ENCODE measurements at places on chromosomes 6 and 20.

DNA sequence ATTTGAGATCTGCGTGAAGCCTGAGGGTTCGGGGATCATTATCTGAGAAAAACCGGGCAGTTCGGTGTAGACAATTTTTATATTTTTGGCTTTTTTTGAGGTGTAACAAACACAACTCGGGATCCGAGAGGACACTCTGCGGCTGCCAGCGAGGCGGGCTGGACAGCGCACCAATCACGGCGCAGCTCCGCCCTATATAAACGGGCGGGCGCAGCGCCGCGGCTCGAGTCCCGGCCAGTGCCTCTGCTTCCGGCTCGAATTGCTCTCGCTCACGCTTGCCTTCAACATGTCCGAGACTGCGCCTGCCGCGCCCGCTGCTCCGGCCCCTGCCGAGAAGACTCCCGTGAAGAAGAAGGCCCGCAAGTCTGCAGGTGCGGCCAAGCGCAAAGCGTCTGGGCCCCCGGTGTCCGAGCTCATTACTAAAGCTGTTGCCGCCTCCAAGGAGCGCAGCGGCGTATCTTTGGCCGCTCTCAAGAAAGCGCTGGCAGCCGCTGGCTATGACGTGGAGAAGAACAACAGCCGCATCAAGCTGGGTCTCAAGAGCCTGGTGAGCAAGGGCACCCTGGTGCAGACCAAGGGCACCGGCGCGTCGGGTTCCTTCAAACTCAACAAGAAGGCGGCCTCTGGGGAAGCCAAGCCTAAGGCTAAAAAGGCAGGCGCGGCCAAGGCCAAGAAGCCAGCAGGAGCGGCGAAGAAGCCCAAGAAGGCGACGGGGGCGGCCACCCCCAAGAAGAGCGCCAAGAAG, 69.0 kb downstream of the HFE start:
- DNase-seq, result peak; percentile 88

GRCh38 chr20:63756648-63756991, 17.0 kb downstream of the SLC2A4RG start:
- DNase-seq, result no peak

DNA sequence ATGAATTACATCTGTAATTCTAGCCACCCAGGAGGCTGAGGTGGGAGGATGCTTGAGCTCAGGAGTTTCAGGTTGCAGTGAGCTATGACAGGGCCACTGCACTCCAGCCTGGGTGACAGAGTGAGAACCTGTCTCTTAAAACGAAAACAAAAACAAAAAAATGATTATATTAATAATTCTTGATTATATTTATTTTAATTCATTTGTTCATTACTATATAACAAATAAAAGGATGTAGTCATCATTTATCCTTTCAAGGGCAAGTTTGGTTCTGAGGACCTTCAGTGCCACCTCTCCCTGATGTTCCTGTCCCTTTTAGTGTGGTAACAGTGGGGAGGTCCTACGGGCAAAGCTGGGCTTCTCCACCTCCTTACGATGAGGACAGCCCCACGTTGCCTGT, 167.1 kb upstream of the SCGN start:
- DNase-seq, result no peak

- no peak for DNase-seq
Measured at GRCh38 chr6:12270551-12271230, 19.5 kb upstream of the EDN1 start.

GRCh38 chr6:15391500-15391899, 145.6 kb downstream of the JARID2 start:
- DNase-seq, result no peak

DNA sequence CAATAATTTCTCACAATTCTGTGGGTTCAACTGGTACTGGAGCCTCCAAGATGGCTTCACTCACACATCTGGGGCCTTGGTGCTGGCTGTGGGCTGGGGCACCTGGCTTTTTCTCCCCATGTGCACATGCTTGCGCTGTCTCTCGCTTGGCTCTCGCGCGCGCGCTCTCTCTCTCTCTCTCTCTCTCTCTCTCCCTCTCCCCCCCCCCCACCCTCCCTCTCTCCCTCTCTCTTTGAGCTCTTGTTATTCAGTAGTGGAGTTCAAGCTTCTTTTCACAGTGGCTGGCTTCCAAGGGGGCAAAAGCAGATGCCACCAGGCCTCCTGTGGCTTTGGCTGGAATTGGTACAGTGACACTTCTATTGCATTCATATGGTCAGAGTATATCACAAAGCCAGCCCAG, 10.8 kb upstream of the TBCC start:
- DNase-seq, result no peak

DNA sequence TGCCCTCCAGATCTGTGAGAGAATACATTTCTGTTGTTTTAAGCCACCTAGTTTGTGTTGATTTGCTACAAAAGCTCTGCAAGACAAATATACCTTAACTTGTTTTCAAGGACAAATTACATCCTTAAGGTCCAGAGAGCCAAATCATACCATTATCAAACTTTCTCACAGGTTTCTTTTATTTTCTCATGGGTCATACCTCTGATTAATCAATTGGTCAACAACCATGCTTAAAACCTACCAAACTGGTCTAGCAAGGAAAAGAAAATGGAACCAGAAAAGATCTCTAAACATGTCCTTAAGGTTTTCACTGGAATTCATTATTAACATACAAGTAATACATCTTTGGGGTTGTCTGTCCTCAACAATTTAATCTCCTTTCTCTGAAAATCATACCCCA, 535.0 kb downstream of the CD83 start:
- DNase-seq, result no peak

DNA sequence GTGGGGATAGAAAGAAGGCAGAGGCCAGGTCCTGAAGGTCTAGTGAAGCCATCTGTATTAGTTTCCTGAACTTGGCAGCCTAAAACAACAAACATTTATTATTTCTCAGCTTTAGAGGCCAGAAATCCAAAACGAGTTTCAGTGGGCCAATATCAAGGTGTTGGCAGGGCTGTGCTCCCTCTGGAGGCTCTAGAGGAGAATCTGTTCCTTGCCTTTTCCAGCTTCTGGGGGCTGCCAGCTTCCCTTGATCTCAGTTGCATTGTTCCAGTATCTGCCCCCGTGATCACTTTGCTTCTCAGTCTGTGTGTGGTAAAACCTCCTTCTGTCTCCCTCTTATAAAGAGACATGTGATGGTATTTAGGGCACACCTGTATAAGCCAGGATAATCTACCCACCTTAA, 82.4 kb downstream of the MAFB start:
- DNase-seq, result no peak

DNA sequence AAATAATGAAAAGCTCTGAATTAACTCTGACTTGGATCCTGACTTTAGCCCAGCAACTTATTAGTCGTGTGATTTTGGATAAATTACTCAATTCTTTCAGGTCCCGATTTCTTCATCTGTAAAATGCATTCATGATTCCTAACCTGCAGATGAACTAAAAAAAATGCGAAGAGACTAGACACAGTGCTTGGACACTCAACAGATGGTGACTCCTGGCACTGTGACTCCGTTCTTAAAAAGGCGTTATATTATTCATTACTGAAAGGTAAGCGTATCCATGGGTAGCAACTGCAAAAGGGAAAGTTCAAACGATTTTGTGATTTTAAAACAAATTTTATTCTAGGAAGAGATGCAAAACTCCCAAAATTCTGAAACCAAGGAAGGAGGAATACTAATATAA, 226.3 kb downstream of the KIF16B start:
- no peak for DNase-seq

DNA sequence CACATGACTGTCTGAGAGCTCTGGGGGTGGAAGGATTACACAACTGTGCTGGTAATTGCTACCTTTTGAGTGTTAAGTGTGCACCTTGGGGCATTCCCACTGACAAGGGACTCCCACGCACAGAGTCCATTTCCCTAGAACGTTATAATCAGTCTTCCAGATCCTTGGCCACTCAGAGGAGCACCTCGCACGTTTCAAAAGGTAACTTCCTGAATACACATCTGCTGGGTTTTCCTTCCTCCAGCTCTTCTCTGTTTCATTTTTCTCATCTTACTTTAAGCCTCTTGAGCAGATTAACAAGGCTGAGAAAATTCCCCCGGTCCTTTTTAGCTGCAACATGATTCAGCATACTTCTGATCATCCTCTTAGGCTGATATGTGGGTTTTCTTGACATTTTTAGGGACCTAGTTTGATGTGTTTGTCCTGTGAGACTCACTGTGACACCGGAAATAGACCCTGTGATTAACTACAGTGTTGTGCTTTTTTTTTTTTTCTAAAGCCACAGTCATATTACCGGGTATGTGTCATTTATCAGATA, 98.4 kb upstream of the DUSP22 start:
- DNase-seq, result no peak

GRCh38 chr6:157648561-157648960, 174.5 kb upstream of the SNX9 start:
- no peak for DNase-seq

DNA sequence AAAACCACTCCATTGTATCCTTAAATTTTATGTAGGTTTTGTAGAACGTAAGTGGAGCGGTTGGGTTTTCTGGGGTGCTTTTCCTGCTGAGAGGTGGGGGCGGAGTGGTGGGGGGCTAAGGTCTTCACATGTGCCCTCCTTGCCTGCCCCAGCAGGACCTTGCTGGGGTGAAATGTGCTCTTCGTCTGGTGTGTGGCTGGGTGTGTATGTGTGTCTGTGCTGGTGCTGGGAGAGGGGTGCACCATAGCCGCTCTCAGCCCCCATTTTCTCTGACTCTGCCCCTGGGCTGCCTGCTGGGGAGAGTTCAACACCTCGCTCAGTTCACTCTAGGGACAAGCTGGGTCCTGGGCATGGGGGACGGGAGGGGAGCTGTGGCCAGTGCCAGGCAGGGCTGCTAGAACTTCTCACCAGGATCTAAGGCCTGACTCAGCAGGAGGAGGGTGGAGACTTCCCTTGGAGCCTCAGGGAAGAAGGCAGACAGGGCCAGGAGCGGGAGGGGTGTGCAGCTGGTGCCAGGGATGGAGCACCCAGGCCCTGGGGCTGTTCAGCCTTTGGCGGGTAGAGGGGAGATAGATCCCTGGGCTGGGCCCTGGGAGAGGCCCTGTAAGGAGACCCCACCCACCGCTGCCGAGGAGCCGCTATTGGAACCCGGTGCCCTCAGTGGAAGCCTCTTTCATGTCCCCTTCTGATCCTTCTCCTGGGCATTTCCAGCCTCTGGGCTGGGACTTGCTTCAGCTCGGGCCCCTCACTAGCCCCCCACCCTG, 4.8 kb downstream of the SOX18 start:
- no peak for DNase-seq

DNA sequence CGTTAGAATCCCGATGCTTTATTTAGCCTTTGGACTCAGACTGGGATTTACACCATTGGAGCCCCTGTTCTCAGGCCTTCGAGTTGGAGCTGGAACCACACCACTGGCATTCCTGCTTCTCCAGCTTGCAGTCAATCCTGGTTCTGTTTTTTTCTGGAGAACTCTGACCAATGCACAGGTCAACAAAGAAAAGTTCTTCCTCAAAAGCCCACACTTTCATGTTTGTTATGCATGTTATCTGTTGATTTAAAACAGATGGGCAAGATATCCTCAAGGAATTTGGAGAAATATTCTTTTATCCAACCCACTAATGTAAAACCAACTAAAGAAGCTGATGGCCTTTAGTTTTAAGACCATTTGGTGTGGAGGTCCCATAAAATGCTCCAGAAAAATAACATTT, 205.7 kb downstream of the ANKRD60 start:
- DNase-seq, result no peak

DNA sequence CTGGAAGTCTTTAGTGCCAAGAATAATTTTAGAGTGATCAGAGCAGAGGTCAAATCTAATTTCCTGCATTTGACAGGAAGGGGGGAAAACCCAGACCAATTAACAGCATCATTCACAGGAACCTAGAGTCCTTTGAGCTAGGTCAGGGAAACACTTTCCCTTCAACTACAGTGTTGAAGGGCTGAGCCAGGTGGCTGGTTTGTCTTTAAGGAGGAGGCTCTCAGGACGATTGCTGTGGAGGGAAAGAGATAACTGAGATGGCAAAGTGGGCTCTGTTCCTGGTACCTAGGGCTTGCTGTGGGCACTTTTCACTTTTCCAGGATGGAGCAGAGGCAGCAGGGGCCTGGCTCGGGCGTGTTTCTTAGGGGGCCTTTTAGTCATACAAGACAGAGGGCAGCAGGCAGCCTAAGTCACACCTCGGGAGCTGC, 111.9 kb downstream of the SCML4 start:
- no peak for DNase-seq

- no peak for DNase-seq
Measured at GRCh38 chr6:131982740-131983259, 31.6 kb upstream of the CCN2 start.

DNA sequence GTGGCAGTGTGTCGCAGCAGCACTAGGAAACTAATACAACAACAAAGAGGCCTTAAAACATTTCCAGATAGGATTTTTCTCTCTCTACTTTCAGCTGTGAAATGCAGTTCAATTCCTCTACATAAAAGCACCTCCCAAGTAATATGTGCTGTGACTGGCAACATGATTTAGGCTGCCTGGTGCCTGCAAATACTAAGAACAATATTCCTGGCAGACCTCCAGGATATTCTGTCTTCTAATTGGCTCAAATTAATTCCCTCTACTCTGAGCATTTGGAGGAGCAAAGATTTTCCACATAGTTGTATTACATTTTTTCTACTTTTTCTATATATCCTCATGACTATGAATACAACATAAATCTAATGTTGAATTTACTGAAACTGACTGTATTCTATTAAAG, 33.2 kb downstream of the SCGN start:
- no peak for DNase-seq

GRCh38 chr20:41178495-41178894, 41.2 kb downstream of the PLCG1 start:
- DNase-seq, result no peak

DNA sequence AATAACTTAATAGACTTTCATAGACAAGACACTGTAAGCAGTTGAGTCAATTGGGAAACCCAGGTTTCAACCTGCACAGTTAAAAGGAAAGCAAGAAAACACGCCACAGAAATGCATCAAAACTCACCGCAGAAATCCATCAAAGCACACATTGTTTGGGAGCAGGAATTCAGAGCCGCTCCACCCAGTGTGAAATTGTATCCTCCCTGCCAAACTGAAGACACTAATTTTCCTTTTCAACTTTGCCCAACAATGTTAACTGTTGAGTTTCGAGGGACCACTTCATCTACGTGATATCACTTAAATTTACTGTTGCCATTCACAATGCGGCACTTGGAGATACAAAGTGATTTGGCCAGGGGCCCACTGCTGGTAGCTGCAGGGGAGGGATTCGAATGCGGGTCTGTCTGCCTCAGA, 92.7 kb downstream of the DACT2 start:
- no peak for DNase-seq

All from activated naive CD4-positive, alpha-beta T cell (primary cell).